ENCODE measurements at places on chromosomes 16 and 17.

GRCh38 chr17:1999557-2000251 is 25.4 kb downstream of the RTN4RL1 start:
- DNase-seq: no peak

GRCh38 chr17:13885953-13886889 is 183.1 kb upstream of the COX10 start:
- no peak for DNase-seq

DNA sequence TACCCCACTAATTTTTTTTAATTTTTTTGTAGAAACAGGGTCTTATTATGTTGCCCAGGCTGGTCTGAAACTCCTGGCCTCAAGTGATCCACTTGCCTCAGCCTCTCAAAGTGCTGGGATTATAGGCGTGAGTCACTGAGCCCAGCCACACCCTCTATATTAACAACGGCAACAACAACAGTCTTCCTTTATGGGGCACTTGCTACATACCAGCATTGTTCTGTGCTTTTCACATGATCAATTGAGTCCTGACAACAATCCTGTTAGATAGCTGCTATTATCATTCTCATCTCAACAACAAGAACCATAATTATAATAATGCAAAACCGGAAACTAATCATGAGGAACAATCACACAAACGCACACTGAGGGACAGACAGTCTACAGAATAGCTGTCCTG is 12.6 kb upstream of the ARL5C start:
- no peak for DNase-seq

DNA sequence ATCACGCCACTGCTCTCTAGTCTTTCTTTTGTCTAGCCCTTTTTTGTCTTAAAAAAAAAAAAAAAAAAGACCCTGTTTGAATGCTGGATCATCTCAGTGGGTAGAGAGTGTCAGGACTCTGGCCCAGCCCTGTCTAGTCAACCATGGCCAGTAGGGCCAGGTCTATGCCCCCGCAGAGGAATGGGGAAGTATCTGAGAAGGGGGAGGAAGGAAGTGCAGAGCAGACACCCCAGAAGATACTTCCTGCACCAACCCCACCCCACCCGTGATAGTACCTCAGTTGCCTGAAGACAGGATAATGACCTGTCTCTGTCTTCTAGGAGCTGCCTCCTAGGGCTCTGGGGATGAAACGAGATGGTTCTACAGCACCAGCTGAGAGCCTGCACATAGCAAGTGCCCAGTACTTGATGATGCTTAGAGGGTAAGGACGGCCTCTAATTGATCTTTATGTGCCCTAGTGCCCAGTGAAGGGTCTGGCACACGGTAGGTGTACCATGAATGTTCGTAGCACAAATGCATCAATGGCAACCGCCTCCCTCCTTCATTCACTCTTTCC is 55.4 kb downstream of the ABAT start:
- DNase-seq: no peak

- no peak for DNase-seq
Observed at GRCh38 chr16:68496689-68497088, 42.4 kb upstream of the ZFP90 start.

- no peak for DNase-seq
Observed at GRCh38 chr16:85584267-85584666, 28.9 kb upstream of the GSE1 start.
